ENCODE measurements at places on chromosomes 7 and 10.
A peak's percentile ranks its signal among the peaks of the same experiment; 100 is the strongest.

GRCh38 chr10:3750854-3751253, 34.2 kb downstream of the KLF6 start:
- no peak for DNase-seq

GRCh38 chr7:1127001-1127400, 33.0 kb downstream of the ZFAND2A start:
- DNase-seq = no peak

GRCh38 chr10:62335326-62335725, 38.8 kb upstream of the ZNF365 start:
- DNase-seq = no peak

- no peak for DNase-seq
Observed at GRCh38 chr7:106870983-106871410, 5.9 kb downstream of the PIK3CG start.

- no peak for DNase-seq
Observed at GRCh38 chr7:22093001-22093400, 147.3 kb upstream of the CDCA7L start.

DNA sequence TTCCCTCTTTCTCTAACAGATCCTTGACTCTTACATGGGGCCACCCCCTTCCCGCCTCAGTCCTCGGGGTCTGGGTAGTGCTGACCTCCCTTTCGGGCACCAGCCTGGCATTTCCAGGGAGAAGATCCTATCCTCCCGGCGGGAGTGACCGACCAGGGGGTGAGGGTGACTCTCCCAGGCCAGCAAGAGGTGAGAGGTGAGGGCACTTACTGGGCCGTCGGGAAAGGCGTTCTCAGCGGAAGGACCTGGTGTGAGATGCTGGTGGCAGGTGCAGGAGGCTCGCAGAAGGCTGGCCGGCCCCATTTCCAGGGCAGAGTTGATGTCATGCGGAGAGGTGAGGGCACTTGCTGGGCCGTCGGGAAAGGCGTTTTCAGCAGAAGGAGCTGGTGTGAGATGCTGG, 4.2 kb upstream of the FOXL3 start:
- no peak for DNase-seq

- DNase-seq = no peak
Observed at GRCh38 chr10:33566001-33566400, 231.5 kb upstream of the NRP1 start.

GRCh38 chr7:142957723-142958122, 4.4 kb downstream of the KEL start:
- DNase-seq = no peak

DNA sequence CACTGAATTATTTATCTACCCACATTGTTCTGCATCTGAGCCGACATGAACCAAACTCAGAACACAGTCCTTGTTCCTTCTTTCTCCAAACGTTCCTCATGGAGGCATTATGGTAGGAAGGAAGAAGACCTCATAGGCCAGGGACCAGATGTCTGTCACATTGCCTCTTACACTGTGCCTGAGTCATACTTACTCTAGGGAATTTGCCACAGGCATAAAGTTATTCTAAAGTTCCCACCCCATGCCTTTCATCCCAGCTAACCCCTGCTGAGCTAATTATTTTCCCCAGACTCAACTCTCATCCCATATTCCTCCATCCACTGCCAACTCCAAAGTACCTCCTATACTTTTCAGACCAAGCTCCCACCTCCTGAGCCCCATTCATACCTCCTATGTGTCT, 21.2 kb downstream of the MAT1A start:
- DNase-seq = peak; percentile 18

- no peak for DNase-seq
Observed at GRCh38 chr7:714251-714671, 12.2 kb upstream of the DNAAF5 start.

DNA sequence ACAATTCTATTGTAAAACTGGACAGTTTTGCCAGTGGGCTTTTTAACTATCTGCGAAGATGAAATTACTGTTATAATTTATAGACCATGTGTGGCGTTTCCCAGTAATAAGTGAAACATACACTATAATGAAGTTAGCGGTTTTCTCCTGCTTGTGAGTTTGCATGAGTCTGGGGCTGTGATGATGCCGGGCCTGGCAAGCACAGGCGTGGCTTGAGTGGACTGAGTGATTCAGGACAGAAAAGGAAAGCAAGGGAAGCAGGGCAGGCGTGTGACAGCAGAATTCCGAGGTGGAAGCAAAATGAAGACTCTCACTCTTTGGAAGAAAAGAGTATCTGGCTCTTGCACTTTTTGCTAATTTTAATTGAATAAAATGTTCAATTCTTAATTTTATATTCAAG, 90.5 kb downstream of the CUL1 start:
- DNase-seq = no peak

DNA sequence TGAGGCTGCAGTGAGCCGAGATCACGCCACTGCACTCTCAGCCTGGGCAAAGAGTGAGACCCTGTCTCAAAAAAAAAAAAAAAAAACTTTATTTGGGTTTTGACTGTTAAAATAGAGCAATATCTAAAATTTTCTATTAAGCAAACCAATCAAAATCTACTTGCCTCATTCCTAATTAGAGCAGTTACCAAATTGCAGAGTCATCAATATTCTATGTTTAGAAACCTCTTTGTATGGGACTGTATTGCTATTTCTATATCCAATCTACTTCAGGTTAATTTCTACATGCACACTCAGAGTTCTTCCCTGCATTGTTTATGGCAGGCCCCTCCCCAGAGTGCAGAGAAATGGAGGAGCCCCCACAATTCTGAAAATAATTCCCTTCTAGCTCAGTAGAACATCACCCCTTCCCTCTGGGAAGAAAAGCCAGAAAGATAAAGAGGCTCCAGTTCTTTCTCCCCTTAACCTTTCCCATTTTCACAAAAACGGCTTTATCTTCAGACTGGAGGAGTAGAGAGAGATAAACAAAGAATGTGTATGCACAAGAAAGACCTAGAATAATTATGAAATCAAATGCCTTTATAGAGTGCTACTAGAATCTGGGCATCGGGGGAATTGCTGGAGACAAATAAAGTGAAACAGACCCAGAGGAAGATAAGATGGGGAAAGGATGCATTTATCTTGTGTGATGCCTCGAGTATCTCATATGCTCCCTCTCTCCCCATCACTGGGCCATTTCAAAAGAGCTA, 17.9 kb downstream of the SCRN1 start:
- no peak for DNase-seq

GRCh38 chr7:618539-619367, 99.1 kb upstream of the PDGFA start:
- DNase-seq = no peak

DNA sequence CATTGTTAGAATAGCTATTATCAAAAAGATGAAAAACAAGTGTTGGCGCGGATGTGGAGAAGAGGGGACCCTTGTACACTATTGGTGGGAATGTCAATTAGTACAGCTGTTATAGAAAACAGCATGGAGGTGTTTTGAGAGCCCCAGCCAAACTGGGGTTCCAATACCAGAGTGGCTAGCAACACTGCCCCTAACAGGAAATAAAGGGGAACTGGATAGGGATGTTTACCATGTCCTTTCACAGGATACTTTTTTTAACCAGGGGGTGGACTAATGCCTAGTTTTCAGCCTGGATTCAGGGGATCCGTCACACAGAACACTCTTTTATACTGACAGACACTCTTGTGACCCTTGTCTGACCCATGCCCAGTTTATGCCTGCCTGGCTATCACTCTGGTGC, 6.9 kb upstream of the GSTK1 start:
- no peak for DNase-seq

DNA sequence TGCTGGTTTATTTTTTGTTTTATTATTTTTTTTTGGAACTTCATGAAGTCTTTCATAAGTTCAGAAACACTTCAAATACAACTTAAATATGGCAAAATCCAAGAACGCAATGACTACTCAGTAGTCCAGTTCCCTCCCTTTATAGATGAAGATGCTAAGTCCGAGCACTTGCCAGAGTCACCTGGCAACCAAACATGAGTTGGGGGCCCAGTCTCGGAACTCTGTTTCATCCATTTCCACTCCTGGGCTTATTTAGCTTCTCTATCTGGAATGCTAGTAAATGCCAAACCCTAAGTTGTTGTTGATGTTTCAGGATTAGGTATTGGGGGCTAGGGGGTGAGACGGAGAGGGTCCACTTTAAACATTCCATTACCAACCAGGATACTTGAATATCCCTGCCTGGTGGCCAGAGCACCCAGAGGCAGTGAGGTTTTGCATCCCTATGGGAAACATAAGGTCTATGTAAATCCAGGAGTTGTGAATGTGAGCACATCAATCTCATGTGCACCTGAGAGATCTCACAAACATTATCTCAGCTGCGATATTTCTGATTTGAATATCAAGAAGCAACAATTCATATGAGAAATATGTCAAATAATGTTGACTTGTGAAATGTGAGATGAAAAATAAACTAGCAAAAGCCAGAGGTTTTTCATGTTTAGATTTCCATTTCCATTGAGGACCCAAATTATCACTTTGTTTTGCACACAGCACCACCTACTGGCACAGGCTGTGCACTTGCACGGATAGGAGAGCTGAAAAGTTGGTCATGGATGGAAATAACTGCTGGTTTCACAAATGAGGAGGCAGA, 129.3 kb downstream of the PKD1L1 start:
- DNase-seq = peak; percentile 88

GRCh38 chr7:53596230-53596629, 560.8 kb downstream of the POM121L12 start:
- no peak for DNase-seq

DNA sequence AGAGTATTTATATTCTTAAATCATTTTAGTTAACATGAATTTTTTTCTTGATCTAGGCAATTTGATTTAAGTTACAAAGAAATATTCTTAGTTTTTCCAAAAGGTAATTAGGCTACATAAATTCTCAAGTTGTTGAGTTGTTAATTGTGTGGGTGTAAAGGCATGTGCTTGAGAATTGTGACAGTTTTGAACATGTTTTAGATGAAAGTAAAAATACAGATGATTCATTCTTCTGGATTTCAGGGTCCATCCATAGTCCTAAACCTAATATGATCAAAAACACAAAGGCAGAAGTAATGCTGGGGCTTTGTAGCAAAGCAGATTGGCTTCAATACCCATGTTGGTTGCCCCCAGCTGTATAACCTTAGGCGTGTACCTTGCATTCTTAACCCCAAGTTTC, 127.9 kb downstream of the CPED1 start:
- no peak for DNase-seq

- no peak for DNase-seq
Observed at GRCh38 chr10:3976718-3977117, 191.7 kb upstream of the KLF6 start.

DNA sequence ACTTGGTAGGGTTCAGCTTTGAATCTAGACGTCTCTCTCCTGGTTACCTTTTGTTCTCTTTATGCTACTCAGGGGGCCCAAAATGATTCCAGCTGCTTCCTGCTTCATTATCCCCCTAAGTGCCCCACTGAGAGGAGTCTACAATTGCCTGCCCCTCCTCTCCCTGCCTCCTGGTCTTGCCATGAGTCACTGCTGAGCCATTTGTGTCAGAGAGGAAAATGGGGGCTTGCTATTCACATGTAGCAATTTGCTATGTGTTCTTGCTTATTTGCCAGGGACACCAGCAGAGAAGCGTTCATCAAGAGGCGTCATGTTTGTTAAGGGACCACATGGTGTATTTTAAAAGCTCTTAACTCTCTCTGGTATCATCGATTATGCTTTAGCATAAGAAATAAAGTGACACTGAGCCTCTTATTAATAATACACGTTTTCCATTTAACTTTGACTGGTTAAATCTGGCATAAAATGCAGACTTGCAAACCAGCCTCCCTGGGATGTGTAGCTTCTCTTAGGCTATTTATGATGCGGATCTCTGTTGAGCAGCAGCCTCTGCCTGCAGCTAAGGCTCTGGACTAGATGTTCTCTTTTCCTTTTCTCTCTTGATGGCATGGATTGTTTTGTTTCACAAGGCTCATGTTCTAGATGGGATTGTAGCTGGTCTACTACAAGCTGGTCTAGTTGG, 239.3 kb downstream of the AUTS2 start:
- DNase-seq = peak; percentile 91

GRCh38 chr10:43817368-43817767, 168.7 kb upstream of the ZNF32 start:
- no peak for DNase-seq

GRCh38 chr7:99135938-99136337, 8.0 kb downstream of the SMURF1 start:
- no peak for DNase-seq

GRCh38 chr7:66583490-66584110, 45.1 kb upstream of the KCTD7 start:
- DNase-seq = no peak

GRCh38 chr10:102802920-102803534, 34.2 kb downstream of the CYP17A1 start:
- peak; percentile 87 for DNase-seq

DNA sequence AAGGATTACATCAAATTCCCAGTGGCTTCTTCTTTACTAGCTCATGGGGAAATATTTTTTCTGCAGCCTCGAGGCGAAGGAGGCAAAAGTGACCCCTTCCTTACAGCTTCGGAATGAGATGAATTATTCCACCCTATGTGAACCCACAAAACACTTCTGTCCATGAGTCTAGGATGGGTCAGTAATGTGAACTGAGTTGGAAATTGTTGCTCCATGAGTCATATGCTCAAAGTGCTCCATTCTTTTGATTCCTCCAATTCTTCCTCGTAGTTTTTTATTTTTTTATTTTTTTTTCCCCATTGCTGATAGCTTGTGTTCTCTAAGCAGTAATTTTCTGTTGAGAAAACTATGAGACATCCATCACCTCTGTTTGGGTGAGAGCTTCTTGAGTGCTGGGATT, 31.7 kb upstream of the FAM204A start:
- peak; percentile 70 for DNase-seq

GRCh38 chr10:60820093-60820754, 41.9 kb downstream of the CDK1 start:
- DNase-seq = peak; percentile 31

DNA sequence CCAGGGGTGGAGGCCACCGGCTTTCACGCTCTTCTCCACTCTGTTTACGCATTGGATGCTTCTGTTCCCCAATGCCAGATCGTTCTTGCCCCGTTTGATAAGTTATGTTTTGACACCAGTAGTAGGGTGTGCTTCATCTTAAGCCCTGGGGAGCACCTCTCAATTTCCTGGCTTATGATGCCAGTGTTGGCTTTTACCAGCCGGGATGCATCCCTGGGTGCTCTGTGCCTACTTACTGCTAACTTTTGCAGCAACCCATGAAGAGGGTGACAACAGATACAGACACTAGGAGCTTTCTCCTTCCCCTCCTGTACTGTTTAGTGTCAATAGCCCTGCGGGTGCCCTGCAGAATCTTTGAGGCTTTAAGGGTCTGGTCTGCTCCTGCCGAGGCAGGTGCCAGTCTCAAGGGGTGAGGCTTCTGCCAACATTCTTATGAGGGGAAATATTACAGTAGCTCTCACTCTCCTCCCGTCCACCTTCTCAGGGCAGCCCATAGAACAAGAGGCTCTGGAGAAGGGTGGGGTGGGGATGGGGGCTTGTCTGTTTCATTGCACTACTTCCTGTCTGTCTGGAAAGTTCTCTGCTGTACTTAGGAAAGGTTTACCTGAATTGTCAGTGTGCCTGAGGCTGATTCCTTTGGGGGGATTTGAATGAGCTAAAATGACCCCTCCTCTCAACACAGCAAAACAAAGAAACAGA, 23.3 kb downstream of the ADCY1 start:
- no peak for DNase-seq

All from Daoy (cell line).